ENCODE measurements at places on chromosomes 7 and 10.

DNA sequence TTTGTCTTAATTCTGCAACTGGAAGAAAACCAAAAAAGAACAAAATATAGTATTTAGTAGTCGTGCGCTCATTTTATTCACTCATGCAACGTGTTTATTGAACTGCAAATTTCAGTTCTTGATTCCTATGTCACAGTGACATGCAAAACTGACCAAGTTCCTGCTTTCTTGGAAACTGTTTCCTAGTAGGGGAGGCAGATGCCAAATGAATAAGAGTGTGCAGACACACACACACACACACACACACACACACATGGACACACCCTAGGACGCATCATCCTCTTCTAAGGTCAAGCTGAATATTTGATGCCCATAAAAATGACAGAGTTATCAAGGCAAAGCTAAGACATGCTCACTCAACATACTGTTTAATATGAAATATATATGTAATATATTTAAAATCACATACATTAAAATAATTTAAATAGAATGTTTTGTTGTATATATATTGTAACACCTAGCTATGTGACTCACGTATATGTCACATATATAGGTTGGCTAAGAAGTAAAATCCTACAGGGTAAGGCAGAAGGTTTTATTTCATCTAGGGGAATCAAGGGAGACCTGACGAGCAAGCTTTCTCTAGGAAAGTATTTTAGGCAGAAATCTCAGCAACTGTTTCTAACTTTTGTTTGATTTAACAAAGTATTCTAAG, 79.6 kb downstream of the SVIL start:
- DNase-seq, result no peak

DNA sequence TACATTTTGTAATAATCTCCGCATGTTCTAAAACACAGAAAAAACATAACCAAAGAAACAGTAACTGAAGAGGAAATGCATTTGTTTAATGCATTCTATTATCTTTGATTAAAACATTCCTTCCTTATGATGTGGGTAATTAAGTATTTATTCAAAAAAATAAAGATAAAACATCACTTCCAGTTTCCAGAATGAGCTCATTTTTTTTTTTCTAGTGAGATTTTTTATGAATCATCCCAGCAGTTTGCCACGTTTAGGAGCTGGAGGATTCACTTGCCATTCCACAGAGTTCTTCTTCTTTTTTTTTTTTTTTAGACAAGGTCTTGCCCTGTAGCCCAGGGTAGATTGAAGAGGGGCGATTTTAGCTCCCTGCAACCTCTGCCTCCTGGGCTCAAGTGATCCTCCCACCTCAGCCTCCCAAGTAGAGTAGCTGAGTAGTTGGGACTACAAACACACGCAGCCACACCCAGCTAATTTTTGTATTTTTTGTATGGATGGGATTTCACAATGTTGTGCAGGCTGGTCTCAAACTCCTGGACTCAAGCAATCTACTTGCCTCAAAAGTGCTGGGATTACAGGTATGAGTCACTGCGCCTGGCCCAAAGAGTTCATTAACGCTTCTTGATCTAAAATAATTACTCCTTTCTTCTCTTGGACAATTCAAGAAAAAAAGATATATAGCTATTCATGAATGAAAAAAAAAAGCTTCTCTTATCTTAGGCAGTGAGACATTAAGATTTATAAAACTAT, 177.3 kb downstream of the DKK1 start:
- no peak for DNase-seq

GRCh38 chr7:99844328-99844727, 16.5 kb downstream of the CYP3A43 start:
- no peak for DNase-seq

GRCh38 chr10:48659790-48660189, 24.9 kb upstream of the WDFY4 start:
- DNase-seq, result no peak

DNA sequence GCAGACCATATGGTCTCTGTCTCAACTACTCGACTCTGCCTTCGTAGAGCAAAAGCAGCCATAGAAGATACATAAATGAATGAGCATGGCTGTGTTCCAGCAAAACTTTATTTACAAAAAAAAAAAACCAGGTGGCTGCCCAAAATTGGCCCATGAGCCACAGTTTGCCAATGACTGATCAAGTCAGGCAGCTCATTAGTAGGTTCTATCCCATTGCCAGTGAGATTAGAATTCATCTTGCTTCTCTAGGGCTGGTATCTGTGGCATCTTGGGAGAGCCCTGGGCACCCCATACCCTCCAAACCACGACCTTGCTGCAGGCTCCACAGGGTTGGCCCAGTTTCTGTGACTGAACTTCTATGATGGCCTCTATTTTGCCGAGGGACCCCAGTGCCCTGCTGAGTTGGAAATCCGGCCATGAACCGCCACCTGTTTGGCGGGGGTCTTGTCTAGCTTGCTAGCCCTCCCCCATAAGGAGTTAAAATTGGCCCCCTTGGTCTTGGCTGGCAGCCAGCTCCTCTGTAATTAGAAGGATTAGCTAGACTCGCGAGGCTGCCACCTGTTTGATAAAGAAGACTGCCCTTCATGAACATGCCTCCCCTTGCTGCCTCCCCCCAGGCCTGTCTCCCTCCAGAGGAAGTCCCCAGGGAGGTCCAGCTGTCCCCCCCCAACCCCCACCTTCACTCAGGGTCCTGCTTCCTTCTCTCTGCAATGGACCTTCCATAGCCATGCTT, 83.9 kb downstream of the CHN2 start:
- DNase-seq, result no peak

DNA sequence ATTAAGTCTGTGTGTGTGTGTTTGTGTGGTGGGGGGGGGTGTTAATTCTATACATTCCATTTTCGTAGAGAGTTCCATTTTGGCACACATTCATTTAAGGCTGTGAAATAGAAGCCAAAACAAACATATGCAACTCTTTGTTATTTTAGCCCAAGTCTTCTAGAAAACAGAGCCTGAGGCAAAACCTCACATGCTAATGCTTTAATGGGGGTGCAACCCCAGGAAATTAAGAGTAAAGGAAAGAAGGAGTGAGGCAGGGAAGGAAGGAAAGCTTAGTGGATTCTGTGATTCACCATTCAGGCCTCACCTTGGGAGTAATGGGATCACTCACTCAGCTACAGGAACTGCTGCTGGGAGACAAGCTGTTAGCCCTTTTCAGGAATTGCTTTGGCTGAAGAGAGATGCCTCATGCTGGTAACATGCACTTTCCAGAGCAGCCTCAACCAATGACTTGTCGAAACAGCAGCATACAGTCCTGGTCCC, 73.0 kb upstream of the CTTNBP2 start:
- no peak for DNase-seq

DNA sequence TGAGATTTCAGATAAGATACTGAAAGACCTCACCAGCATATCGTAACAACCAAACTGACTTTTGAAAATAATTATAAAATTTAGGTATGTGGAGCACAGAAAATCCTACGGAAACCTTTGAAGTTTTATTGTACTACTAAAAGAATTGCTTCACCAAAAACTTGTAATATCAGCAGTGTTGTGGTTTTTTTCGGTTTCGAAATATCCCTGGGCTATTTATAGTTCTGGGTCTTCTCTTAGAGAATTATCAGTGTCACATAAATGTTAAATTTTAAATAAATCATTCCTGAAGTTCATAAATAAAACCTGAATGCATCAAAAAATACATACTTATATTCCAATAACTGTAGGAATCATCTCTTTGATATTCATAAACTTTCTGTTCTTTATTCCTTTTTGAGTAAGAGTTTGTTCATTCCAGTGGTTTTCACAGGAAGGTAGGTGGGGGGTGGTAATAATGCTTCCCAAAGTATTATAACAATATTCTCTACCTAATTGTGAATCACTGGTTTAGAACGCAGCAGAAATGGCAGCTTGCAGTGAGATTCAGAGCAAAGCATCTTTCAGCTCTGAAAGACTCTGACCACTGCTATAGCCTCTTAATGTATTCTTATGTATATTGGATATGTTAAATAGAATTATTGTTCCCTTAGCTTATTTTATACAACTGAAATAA, 60.2 kb downstream of the ZNF277 start:
- DNase-seq, result no peak

- DNase-seq, result no peak
Observed at GRCh38 chr7:156347132-156347531, 293.4 kb upstream of the RNF32 start.

GRCh38 chr10:98246911-98247805, 20.8 kb downstream of the LOXL4 start:
- no peak for DNase-seq

GRCh38 chr7:157516311-157516710, 179.5 kb downstream of the DNAJB6 start:
- DNase-seq, result no peak

- no peak for DNase-seq
Observed at GRCh38 chr7:101900103-101900502, 82.7 kb downstream of the CUX1 start.

GRCh38 chr10:79984851-79985250, 35.9 kb upstream of the SFTPD start:
- no peak for DNase-seq

GRCh38 chr7:32500922-32501341, 5.6 kb downstream of the AVL9 start:
- no peak for DNase-seq

DNA sequence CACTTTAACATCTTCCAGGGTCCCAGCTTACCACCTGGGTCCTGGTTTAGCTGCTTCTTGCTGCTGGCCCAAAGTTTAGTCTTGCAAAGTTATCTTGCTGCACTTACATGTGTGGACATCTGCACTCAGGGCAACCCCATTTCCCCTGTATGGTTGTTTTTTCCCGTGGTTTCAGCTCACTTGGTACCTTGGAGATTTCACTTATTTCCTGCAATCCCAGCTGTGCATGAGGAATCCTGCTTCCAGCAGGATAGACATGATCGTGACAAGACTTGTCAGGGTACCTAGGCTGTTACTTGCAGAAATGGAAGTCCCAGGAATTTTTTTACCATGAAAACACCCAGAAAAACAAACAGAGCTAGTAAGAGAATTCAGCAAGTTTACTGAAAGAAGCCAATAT, 95.9 kb upstream of the LEP start:
- DNase-seq, result no peak

GRCh38 chr7:14891289-14891688, 11.3 kb downstream of the DGKB start:
- no peak for DNase-seq

- no peak for DNase-seq
Observed at GRCh38 chr7:68321776-68322496, 1276.3 kb upstream of the AUTS2 start.

- no peak for DNase-seq
Observed at GRCh38 chr7:138809346-138809745, 11.3 kb upstream of the ATP6V0A4 start.
